ENCODE measurements at places on chromosomes 7 and 10.

- no peak for DNase-seq
Observed at GRCh38 chr10:12353399-12354242, 4.3 kb downstream of the CAMK1D start.

DNA sequence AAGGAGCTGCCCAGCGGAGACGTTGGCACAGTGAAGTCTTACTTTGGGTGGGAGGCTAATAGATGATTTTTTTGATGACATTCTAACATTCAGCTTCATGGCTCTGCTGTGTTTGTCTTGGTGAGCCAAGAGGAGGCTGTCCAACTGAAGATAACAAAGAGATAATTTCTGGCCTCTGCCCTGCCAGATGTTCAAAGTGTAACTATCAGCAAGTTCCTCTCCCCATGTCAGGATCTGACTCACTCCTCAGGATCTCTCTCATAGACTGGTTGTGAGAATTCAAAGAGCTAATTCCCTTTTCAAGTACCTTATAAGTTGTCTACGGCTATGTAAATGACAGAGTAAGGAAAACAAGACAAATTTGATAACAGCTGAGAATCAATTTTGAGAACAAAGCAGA is 1340.9 kb downstream of the XPNPEP1 start:
- DNase-seq, result no peak

GRCh38 chr7:135197906-135198655 is 13.2 kb downstream of the WDR91 start:
- DNase-seq, result no peak

DNA sequence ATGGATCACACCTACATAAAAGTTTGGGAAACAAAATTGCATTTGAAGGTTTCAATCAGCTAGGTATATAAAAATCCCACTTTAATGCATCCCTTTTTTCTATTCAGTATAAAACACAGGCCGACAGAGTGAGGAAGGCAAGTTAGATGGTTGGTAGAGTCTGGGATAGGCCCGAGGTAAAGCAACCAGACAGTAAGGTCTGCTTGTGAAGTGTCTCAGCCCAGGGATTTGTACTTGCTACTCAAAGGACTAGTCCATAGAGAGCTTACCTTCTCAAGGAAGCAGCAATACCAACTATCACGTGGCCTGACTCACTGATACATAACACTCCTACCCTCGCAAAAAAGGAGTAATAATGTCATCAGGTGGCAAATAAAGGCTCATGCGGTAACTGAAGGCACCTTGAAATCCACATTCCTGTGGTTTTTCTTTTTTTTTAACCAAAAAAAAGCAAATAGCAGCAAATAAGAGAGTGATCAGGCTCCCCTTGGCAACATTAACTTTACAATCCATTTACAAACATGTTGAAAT is 56.2 kb upstream of the ATP6V0A4 start:
- DNase-seq, result no peak
